ENCODE measurements at places on chromosomes 5 and 9. TPM values are rescaled to one million over a fixed set of nuclear protein-coding genes. Genes with fewer than 3 reads are reported as not detected.

GABRP gene
- not detected for total RNA-seq

NMUR2 gene
- total RNA-seq: not detected

NPR3 gene
- total RNA-seq: not detected

CHD1 gene
- total RNA-seq: 48.8 TPM

PTCD2 gene
- total RNA-seq: 20.6 TPM

CARTPT gene
- total RNA-seq: not detected

ACOT12 gene
- not detected for total RNA-seq

GABBR2 gene
- 0.47 TPM for total RNA-seq

AHRR gene
- total RNA-seq: 1.6 TPM

SLC25A2 gene
- not detected for total RNA-seq

RLN1 gene
- total RNA-seq: not detected

FOXI1 gene
- total RNA-seq: not detected

C9 gene
- total RNA-seq: 0.51 TPM

DNA sequence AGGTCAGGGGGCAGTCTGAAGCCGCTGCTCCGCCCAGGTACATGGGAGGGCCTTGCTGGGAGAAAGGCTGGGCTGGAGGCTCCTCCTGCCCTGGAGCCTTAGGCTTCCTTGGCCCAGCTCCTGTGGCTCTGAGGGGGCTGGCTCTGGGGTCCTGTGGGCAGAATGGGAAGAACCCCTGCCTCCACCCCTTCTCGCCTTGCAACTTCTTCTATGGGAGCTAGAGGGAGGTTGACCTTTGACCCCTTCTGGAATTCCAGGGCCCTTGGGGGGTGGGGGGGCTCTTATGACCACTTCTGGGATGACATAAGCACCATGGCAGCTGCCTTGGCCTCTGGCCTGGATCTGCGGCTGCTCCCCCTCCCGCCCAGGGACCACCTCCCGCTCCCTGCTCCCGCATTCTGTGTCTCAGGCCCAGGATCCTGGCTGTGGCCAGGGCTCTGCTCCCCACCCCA lies 32.2 kb downstream of the IER5L start:
- H3K36me3 ChIP-seq: peaks cover 58% of the 10 kb centered on the region
- H3K27me3 ChIP-seq: no peaks in the 10 kb centered on the region
- no peak for DNase-seq
- no peak overlapping the region for H3K4me3 ChIP-seq
- H3K27ac ChIP-seq: no peak overlapping the region

DNA sequence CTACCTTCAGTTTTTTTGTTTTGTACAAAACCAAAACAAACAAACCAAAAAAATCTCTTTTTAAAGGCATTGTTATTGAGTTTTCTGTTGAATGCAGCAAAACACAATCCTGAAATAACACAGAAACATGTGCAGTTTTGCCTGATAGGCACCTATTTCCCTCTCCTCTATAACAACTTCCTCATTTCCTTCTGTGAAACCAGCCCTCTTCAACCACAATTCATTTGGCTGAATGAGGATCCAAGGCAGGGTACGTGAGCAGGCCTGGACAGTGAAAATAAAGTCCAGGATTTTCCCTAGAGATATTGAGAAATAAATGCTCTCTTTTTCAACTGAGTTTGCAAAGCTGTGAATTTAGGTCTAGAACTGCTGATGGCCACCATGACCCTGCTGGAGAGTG lies 134.8 kb upstream of the LARP1 start:
- no peaks in the 10 kb centered on the region for H3K36me3 ChIP-seq
- H3K4me1 ChIP-seq: no peaks in the 10 kb centered on the region
- H3K27me3 ChIP-seq: 0 out of 3 replicates have a peak, but pooled peaks cover 2% of the 10 kb centered on the region
- DNase-seq: no peak

- H3K4me3 ChIP-seq: no peak overlapping the region
- H3K27me3 ChIP-seq: no peaks in the 10 kb centered on the region
- H3K36me3 ChIP-seq: no peaks in the 10 kb centered on the region
- no peak for DNase-seq
These were observed 13.5 kb downstream of the FBXL7 start for GRCh38 chr5:15513431-15513830.

DNA sequence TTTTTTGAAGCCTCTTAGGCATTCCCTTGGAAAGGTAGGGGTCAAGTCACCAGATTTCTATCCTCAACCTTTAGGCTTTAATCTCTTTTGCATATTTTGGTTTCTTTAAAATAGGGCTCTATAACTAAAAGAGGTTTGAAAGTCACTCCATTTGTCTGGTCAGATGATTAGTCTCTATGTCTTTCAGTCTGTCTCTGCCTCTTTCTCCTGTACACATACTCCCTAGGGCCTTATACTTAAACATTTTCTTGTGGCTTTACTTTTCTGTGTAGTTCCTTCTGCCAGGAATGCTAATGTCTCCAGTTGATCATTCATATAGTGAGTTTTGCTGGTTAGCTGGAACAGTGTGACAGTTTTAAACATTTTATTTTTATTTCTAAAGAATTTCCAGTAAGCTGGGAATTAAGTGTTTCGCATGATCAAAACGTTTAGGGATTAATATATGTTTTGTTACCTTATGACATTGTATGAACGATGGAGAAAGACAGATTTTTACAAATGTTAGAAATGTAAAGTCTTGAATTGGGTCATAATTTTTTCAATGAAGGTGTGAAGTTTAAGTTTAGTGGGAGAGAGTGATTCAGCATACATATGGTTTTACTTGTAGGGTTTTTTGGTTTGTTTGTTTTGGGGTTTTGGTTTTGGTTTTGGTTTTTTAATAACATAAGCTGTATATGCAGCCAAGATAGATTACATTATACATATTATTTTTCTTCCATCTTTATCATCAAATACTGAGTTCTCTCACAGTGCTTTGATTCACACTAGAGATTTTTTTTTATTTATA lies 90.6 kb downstream of the ZCCHC7 start:
- no peak for DNase-seq
- H3K36me3 ChIP-seq: peaks cover 51% of the 10 kb centered on the region
- H3K27me3 ChIP-seq: no peaks in the 10 kb centered on the region

GRCh38 chr9:85523202-85523601 lies 218.6 kb downstream of the AGTPBP1 start:
- H3K27me3 ChIP-seq: peaks cover 2% of the 10 kb centered on the region
- no peaks in the 10 kb centered on the region for H3K4me1 ChIP-seq
- DNase-seq: no peak

DNA sequence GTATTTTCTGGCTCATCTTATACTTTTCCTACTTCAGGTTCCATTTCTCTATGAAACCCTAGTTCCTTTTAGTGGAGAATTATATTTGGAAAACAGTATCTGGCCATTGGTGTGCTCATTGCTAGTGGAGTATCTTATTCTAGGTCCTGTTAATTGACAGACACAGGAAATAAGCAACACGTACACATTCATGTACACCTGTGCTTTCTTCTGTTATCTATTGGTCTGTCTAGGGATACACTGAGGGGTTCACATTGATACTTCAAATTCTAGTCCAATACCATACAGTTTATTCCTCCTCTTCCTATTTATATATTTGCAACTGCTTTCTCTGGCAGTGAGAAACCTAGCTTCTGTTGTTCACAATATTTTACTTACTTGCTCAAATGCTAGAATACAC lies 110.2 kb downstream of the FER start:
- H3K36me3 ChIP-seq: no peaks in the 10 kb centered on the region
- no peaks in the 10 kb centered on the region for H3K4me1 ChIP-seq
- no peak for DNase-seq

DNA sequence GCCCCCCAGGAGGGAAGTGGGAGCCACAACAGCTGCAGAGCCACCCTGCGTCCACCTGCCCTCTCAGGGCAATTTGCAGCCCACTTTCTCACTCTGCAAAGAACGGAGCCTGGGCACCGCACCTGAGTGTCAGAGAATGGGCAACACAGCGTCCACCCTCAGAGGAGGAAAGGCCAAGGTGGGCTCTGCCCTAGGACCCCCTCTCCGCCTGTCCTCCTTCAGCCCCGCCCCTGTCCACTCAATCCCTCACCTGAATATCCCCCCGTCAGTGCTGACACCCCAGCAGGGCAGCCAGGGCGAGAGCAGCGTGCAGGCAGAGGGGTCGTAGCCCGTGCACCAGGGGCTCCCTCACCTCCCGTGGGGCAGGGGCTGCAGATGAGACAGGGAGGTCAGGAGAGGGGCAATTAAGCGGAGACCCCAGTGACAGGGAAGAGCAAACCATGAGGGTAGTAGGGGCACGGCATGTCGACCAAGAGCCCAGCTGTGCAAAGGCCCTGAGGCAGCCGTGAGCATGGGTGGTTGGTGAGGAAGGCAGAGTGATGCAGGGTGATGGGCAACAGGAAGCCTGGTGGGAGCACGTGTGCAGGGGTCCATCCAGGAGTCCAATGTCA lies 140.3 kb downstream of the OLFM1 start:
- no peaks in the 10 kb centered on the region for H3K27me3 ChIP-seq
- no peaks in the 10 kb centered on the region for H3K4me1 ChIP-seq
- H3K27ac ChIP-seq: no peak overlapping the region
- no peaks in the 10 kb centered on the region for H3K36me3 ChIP-seq
- DNase-seq: no peak

DNA sequence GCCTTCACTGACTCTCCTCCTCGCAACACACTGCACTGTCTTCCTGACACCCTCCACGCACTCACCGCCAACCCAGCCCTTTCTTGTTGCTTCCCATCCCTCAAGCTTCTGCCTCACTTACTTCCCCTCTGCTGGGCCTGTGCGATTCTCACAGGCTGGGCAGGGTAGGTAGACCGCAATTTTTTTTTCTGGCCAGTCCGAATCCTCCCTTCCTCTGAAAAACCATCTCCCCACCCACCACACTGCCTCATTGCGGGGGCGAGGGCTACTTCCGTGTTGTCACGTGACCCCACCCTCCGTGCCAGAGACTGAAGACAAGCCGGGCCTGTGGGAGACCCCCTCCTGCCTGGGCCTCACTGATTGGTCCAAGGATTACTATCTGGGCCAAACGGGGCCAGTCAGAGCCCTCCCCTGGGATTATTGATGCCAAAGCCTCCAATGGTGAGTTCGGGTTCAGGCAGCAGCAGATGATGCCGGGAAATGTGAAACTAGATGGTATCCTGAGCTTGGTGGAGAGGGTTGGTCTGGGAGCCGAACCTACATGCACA lies 73.1 kb downstream of the STK10 start:
- H3K36me3 ChIP-seq: no peaks in the 10 kb centered on the region
- no peak overlapping the region for H3K27ac ChIP-seq
- H3K4me3 ChIP-seq: no peak overlapping the region
- no peak for DNase-seq

GRCh38 chr5:138138949-138139780 lies at the start of gene NME5:
Gene NME5, minus strand, starts transcription at chr5:138139428. Its CDS starts 648 bp downstream, at chr5:138138780.
- no peak within 1 kb of the TSS for H3K27ac ChIP-seq
- H3K36me3 ChIP-seq: no peaks in the 10 kb centered on the region
- H3K4me1 ChIP-seq: no peaks in the 10 kb centered on the region

- DNase-seq: no peak
- no peak overlapping the region for H3K27ac ChIP-seq
- H3K27me3 ChIP-seq: no peaks in the 10 kb centered on the region
These were observed 635.7 kb downstream of the RAB3C start for GRCh38 chr5:59218424-59219045.

GRCh38 chr5:1420211-1421195 lies 24.7 kb downstream of the SLC6A3 start:
- no peak overlapping the region for H3K4me3 ChIP-seq
- no peak overlapping the region for H3K27ac ChIP-seq
- peaks cover 6% of the 10 kb centered on the region for H3K4me1 ChIP-seq
- peaks cover 3% of the 10 kb centered on the region for H3K27me3 ChIP-seq

- H3K4me1 ChIP-seq: no peaks in the 10 kb centered on the region
- H3K27ac ChIP-seq: no peak overlapping the region
- no peaks in the 10 kb centered on the region for H3K27me3 ChIP-seq
- H3K36me3 ChIP-seq: peaks cover 94% of the 10 kb centered on the region
These were observed 186.4 kb downstream of the CDK5RAP2 start for GRCh38 chr9:120393386-120394057.

- no peak overlapping the region for H3K4me3 ChIP-seq
- H3K27me3 ChIP-seq: no peaks in the 10 kb centered on the region
- H3K27ac ChIP-seq: no peak overlapping the region
- H3K36me3 ChIP-seq: peaks cover 97% of the 10 kb centered on the region
- no peak for DNase-seq
- no peaks in the 10 kb centered on the region for H3K4me1 ChIP-seq
These were observed 40.0 kb downstream of the MARCHF6 start for GRCh38 chr5:10393491-10393890.

DNA sequence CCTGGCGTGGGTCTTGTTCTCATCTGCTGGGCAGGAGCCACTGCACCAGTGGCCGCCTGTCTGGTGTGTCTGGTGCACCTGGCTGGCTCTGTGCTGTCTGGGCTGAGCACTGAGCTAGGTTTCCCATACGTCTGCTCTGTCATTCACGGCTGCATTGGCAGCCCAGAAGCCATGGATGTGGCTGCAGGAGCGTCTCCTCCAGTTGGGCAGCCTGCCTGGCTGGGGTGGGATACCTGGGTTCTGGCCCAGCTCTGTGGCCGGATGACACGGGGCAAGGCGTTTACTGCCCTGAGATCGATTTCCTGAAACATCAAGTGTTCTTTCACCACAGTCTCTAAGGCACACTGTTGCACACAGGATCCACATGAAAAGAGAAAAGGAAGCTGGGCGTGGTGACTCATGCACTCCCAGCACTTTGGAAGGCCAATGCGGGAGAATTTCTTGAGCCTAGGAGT lies 25.5 kb upstream of the SLC25A51 start:
- peaks cover 11% of the 10 kb centered on the region for H3K4me1 ChIP-seq
- no peak overlapping the region for H3K27ac ChIP-seq
- peaks cover 5% of the 10 kb centered on the region for H3K36me3 ChIP-seq
- no peak overlapping the region for H3K4me3 ChIP-seq

DNA sequence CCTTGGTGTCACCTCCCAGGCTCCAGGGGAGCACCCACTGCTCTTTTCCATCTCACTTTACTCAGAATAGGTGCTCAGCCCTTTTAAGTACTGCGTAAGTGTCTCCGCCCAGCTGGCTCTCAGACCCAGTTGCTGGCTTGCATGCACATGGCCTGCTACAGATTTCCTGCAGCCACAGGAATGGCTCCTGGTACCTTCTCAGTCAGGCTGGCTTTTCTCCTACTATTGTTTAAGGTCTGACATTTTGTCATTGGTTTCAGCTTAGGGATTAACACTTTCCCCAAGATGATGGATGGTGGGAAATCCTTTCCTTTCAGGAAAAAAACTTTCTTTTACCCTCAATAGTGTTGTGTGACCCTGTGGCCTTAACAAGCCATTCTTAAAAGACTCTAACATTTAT lies 1652.3 kb upstream of the WWC1 start:
- H3K27ac ChIP-seq: no peak overlapping the region
- no peaks in the 10 kb centered on the region for H3K27me3 ChIP-seq
- no peaks in the 10 kb centered on the region for H3K4me1 ChIP-seq
- no peak overlapping the region for H3K4me3 ChIP-seq
- DNase-seq: no peak

DNA sequence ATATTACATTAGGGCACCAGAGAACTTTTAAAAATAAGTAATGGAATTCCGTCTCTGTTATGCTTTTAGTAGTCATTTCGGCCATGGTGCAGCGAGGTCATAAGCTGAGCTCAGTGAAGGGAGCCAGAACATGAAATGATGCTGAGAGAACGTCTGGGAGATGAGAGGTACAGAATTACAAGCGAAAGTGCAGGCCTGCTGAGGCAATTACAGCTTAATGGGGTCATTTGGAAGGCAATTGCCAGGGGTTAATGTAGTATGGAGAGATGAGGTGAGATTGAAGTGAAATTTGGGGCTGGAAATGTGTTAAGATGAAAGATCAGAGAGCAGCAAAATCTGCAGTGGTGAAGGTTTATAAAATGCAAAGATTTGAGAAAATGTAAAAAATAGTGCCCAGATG lies 96.5 kb downstream of the PBX3 start:
- H3K27me3 ChIP-seq: no peaks in the 10 kb centered on the region
- no peak for DNase-seq
- no peaks in the 10 kb centered on the region for H3K4me1 ChIP-seq
- no peak overlapping the region for H3K27ac ChIP-seq
- H3K4me3 ChIP-seq: no peak overlapping the region

GRCh38 chr9:83198371-83198770 lies 135.4 kb upstream of the RASEF start:
- H3K27ac ChIP-seq: no peak overlapping the region
- no peak overlapping the region for H3K4me3 ChIP-seq
- no peak for DNase-seq
- no peaks in the 10 kb centered on the region for H3K36me3 ChIP-seq
- H3K27me3 ChIP-seq: no peaks in the 10 kb centered on the region
